Activated CD4-positive, alpha-beta T cell treated with anti-CD3 and anti-CD28 coated beads, Interleukin-2, amount 50 U/mL, for 4 hours (primary cell): ENCODE measurements at places on chromosomes 2 and 18.

DNA sequence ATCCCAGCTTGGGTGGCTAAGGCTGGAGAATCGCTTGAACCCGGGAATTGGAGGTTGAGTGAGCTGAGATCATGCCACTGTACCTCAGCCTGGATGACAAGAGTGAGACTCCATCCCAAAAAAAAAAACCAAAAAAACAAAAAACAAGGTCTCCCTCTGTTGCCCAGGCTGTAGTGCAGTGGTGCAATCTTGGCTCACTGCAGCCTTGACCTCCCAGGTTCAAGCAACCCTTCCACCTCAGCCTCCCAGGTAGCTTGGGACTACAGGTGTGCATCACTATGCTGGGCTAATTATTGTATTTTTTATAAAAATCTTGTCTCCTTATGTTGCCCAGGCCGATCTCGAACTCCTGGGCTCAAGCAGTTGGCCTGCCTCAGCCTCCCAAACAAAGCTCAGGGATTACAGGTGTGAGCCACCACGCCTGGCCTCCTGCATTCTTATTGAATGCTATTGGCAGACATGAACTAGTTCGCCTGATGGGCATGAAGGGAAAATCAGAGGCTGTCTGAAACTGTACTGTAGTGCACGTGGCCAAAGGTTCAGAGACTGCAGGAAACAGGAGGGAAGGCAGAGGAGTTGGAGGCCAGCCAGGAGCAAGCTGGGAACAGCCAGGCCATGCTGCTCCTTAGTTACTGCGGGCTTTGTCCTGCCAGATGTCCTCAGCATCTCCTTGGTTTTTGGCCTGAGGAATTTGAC, 16.0 kb upstream of the ASXL2 start:
- DNase-seq, result no peak

GRCh38 chr2:98769114-98769476, 38.2 kb upstream of the MGAT4A start:
- no peak for DNase-seq

- no peak for DNase-seq
Observed at GRCh38 chr2:145305889-145306288, 786.0 kb upstream of the ZEB2 start.

DNA sequence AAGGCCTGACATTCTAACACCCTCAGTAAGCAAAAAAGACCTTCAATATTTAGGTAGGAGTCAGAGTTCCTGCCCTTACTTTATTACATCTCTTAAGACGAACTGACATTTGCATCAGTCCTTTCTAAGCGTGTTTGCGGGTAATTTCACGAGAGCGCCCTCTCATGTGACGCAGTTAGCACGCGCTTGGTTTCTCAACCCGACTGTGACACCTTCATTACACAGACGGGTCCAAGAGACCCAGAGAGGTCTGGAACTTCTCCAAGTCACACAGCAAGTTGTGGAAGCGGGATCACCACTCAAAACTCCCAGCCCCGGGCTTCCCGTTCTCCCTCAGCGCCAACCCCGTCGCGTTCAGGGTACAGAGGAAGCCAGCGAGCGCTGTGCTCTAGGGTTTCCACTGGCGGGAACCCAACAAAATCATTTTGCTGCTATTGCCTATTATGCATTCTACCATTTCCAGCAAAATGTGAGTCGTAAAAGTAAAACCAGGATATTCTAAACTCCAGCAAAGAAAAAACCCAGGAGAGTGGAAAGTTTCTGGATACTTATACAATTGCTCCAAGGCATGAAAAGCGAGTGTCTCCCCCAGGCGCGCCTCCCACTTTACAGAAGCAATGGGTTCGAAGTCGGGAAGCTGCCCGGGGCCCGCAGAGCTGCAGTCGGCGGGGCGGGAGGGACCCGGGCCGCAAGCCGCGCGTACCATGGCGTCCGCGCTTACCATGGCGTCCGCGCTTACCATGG, 601 bp downstream of the ENOSF1 start:
- DNase-seq, result peak; percentile 68

GRCh38 chr18:36534154-36534688, 236.7 kb downstream of the FHOD3 start:
- DNase-seq, result no peak

DNA sequence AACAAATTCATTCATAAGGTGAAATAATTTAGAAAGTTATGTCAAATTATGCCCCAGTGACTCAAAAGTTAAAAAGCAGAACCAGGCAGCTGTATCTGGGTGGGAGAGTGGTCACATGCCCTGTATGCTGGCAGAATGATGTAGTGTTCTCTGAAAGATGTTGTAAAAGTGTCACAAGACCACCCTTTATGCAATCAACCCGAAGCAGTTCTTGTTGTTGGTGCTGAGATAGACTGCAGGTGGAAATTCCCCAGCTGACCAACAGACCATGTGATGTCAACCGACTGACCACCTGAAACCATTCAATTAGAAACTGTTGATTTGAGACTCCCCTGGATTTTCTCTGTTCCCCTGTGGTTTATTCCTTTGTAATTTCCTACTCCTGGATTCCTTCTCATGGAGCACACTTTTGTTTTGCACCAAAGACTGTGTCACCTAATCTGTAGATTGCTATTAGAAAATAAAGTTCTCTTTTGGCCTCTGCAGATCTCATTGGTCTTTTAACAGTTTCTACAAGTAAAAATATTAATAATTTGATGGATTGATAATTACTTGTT, 1341.3 kb upstream of the LRRTM1 start:
- no peak for DNase-seq
